ENCODE measurements at places on chromosomes 12 and 14. TPM values are rescaled to one million over a fixed set of nuclear protein-coding genes. Genes with fewer than 3 reads are reported as not detected.

GRCh38 chr14:66782853-66783252 is 274.9 kb downstream of the GPHN start:
- no peaks in the 10 kb centered on the region for H3K27me3 ChIP-seq
- no peaks in the 10 kb centered on the region for H3K4me1 ChIP-seq
- no peak overlapping the region for H3K4me3 ChIP-seq

DNA sequence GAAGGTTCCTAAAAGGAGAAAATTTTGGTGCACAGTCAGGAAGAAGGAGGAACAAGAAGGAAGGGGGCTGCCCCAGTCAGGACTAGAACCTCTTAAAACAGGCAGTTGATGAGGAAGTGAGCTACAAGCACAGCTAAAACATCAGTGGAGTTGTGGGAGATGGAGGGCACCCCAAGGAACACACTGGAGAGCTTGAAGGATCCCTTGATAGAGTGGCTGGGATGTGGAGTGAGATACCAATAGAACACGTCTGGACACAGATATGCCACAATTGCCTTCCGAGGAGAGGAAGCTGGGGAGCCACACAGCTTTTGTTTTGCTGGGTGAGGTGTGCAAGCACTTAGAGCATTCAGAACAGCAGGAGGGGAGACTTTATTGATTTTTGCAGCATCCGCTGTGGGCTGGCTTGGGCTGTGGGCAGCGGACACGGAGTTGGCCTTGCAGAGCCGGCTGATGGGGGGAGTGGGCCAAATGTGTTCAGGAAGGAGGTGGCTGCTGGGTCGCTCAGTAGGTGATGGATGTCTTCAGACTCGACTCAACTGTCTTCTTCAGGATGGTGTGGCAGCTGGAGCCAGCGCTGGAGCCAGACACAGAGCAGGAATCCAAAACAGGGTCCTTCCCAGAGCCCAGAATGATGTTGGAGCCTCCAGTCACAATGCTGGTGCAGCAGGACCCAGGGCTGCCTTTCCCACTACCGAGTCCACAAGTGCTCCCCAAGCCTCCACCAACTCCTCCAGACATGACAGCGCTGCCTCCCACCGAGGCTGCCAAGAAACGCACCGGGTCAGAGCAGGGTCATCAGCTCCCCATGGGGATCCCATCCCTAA is 4.7 kb upstream of the KRT79 start:
- H3K4me3 ChIP-seq, result no peak overlapping the region
- H3K27ac ChIP-seq, result no peak overlapping the region
- H3K36me3 ChIP-seq, result no peaks in the 10 kb centered on the region
- H3K4me1 ChIP-seq, result no peaks in the 10 kb centered on the region
- H3K27me3 ChIP-seq, result no peaks in the 10 kb centered on the region

DNA sequence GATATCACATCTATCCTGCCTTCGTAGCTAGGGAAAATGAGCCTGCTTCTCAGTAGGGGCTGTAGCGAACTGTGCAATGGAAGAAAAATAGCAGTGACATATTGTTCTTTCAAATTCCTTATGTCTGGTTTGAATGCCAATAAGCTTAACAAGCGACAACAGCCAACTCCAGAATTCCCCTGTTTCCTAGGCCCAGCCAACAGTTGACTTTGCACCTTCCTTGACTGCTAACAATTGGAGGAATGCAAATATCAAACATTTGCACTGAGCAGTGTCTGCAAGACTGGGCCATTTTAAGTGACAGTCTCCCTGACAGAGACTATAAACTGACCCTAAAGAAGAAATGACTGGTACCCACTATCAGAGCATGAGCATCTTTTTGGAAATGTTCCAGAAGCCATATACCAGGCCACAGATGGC is 12.0 kb upstream of the SERPINA1 start:
- no peaks in the 10 kb centered on the region for H3K36me3 ChIP-seq
- no peaks in the 10 kb centered on the region for H3K4me1 ChIP-seq
- no peak for DNase-seq

DNA sequence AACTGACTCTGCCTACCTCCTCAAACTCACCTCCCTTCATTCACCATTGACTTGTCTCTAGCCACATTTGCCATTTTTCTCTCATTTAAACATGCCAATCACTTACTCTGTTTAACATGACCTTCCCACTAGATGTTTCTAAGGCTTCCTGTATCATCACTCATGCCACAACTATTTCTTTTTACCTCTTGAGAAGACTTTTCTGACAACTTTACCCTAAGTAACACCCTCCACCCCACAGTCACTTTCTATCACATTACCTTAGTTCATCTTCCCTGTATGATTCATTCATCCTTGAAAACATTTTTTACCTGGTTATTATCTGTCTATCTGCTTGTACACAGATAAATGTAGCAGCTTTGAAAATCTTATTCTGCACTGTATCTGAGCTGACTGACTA is 19.4 kb downstream of the PLCZ1 start:
- H3K4me1 ChIP-seq, result peaks cover 5% of the 10 kb centered on the region
- no peaks in the 10 kb centered on the region for H3K36me3 ChIP-seq
- H3K27ac ChIP-seq, result no peak overlapping the region
- no peak for DNase-seq
- no peaks in the 10 kb centered on the region for H3K27me3 ChIP-seq

DNA sequence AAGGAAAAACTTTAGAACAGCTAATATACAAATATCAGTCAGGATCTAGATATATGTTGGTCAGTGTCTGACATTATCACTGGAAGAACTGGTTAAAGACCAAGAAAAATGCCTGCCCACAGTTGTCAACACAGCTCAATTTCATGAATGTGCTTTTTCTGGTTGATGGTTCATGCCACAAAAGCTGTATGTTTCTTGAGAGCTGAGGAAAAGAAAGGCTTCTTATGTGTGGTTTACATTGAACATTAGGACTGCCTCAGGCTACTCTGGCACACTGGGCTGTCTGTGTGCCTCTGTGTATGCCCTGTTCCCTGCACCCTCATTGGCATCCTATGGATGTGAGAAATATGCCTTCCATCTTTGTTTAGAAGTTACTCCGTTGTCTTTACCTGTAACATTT is 218.8 kb upstream of the RGS6 start:
- H3K4me3 ChIP-seq, result no peak overlapping the region
- no peaks in the 10 kb centered on the region for H3K4me1 ChIP-seq
- DNase-seq, result no peak

- peaks cover 47% of the 10 kb centered on the region for H3K36me3 ChIP-seq
- H3K4me3 ChIP-seq, result no peak overlapping the region
- DNase-seq, result no peak
- no peak overlapping the region for H3K27ac ChIP-seq
Measured at GRCh38 chr14:71089971-71090370, 182.7 kb downstream of the PCNX1 start.

GRCh38 chr14:90091393-90091792 is 29.6 kb downstream of the KCNK13 start:
- H3K27me3 ChIP-seq, result no peaks in the 10 kb centered on the region
- no peak overlapping the region for H3K4me3 ChIP-seq
- H3K27ac ChIP-seq, result no peak overlapping the region
- DNase-seq, result peak; percentile 14
- peaks cover 4% of the 10 kb centered on the region for H3K4me1 ChIP-seq

GRCh38 chr12:6062757-6063735 is 61.4 kb downstream of the VWF start:
- H3K4me1 ChIP-seq, result peaks cover 40% of the 10 kb centered on the region
- no peaks in the 10 kb centered on the region for H3K27me3 ChIP-seq
- no peaks in the 10 kb centered on the region for H3K36me3 ChIP-seq
- no peak for DNase-seq
- H3K27ac ChIP-seq, result peak overlapping the region; percentile 72
- no peak overlapping the region for H3K4me3 ChIP-seq

GRCh38 chr12:129328235-129328634 is 475.0 kb downstream of the GLT1D1 start:
- no peak overlapping the region for H3K27ac ChIP-seq
- no peaks in the 10 kb centered on the region for H3K36me3 ChIP-seq
- no peaks in the 10 kb centered on the region for H3K27me3 ChIP-seq
- no peak overlapping the region for H3K4me3 ChIP-seq

DNA sequence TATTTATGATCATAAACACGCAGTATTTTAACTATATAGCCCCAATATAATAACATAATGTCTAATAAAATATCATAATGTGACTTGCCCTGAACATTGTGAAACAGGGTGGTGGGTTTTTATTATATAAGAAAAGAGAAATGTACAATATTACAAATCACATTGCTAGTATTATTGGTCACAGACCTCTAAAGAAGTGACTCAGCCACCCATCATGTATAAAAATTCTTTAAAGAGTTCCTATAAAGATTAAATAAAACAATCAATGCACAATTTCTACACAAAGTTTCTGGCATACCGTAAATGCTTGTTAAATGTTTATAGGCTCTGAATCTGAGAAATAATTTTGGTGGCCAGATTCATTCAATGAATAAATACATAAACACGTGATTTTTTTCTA is 28.9 kb downstream of the ABCC9 start:
- peaks cover 7% of the 10 kb centered on the region for H3K4me1 ChIP-seq
- DNase-seq, result no peak
- no peak overlapping the region for H3K27ac ChIP-seq
- no peaks in the 10 kb centered on the region for H3K27me3 ChIP-seq

- H3K36me3 ChIP-seq, result no peaks in the 10 kb centered on the region
- H3K27ac ChIP-seq, result peak overlapping the region; percentile 39
- no peak for DNase-seq
- no peaks in the 10 kb centered on the region for H3K27me3 ChIP-seq
- no peak overlapping the region for H3K4me3 ChIP-seq
Measured at GRCh38 chr12:116565963-116566362, 6.8 kb downstream of the MAP1LC3B2 start.

Gene MUCL1
- total RNA-seq, result not detected

Gene KCNH5
- total RNA-seq, result 0.49 TPM

Gene TMPO
- total RNA-seq, result 103 TPM

Gene IFI27
- total RNA-seq, result 209 TPM

Gene PROX2
- total RNA-seq, result not detected

All from vagina (tissue), 2 donors.